ENCODE measurements at places on chromosomes 12 and 14. TPM values are rescaled to one million over a fixed set of nuclear protein-coding genes. Genes with fewer than 3 reads are reported as not detected.

DNA sequence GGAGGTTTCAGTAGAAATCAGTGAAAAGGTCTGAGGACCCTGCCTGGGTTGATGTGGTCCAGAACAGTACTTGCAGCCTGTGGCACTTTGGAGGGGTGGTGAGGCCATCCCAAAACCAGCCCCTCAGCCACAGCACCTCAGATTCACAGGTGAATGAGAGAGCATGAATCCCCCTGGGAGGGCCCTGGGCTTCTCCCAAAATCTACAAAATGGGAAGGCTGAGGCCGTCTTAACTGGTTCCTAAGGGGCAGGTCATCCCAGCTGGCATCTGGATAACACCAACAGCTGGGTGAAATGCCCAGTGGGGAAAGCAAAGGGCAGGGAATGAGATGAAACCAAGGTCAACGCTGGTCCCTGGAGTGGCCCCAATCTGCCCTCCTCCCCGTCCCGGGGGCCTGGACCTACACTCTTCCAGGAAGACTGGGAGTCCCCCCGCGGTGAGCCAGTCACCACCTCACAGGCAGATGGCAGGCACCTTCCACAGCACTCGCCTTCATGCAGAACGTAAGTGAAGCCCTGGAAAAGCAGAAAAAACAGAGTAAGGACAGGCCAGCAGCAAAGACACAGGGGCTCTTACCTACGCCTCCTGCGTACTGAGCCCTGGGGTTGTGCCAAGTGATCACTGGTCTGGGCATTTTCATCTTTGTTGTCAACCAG, 26.3 kb upstream of the ANO2 start:
- no peak for DNase-seq

DNA sequence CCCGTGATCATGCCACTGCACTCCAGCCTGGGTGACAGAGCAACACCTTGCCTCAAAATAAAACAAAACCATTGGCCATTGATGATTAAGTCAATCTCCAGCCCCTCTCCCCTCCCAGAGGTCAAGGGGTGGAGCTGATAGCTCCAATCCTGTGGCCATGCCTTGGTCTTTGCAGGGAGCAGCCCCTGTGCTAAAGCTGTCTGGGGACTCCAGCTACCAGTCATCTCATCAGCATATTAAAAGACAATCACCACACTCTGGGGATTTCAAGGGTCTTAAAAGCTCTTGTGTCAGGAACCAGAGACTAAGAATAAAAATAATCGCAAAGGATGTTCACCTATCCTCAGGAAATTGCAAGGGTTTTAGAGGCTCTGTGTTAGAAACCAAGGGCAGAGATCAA, 30.6 kb downstream of the HCAR2 start:
- DNase-seq, result no peak

GRCh38 chr12:92470608-92471021, 232.2 kb upstream of the PLEKHG7 start:
- DNase-seq, result no peak

DNA sequence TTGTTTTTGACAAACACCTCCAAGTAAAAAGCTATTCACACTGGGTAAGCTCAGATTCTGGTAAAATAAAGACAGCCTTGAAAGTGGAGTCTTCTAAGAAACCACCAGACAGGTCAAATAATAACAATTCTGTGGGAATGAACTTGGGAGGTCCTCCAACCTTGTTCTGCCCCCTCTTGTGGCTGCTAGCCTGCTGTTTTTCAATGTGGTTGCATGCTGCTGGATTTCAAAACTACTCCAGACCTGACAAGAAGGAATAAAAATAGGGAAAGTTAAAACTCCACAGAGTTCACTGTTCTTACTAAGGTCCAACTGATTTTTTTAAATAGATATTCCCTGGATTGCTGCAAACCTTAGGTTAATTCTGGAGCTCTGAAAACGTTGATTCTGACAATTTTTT, 32.2 kb upstream of the RIN3 start:
- no peak for DNase-seq

- no peak for DNase-seq
Measured at GRCh38 chr12:49549735-49550692, 11.2 kb downstream of the KCNH3 start.

DNA sequence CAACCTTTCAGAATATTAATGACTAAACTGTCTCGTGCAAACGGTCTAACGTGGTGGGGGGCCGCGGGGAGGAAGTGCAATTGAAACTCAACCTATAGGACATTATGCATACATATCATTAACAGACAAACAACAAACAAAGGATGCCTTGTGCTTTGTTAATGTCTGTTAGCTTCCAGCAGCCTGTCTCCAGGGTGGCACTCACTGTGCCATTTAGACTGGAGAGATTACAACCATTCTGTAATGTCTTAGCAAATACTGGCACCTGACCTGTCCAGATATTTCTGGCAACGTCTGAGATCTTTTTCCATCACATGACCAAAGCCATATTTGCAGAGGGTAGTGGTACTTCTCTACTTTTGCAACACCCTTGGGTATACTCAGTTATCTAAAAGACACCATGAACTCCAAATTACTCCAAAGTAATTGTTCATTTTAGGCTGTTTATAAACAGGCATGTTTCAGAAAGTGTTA, 11.6 kb downstream of the BHLHE41 start:
- DNase-seq, result no peak

GRCh38 chr14:57392830-57393229, 2.4 kb downstream of the NAA30 start:
- DNase-seq, result no peak

GALNT8 gene
- 0.82 TPM for total RNA-seq

OR4Q2 gene
- not detected for total RNA-seq

IFNG-AS1 gene
- total RNA-seq, result not detected

MANSC4 gene
- total RNA-seq, result not detected
